ENCODE measurements at places on chromosomes 16 and 17. TPM values are rescaled to one million over a fixed set of nuclear protein-coding genes. Genes with fewer than 3 reads are reported as not detected.

- H3K4me1 ChIP-seq, result peaks cover 24% of the 10 kb centered on the region
- peak overlapping the region; percentile 87 for H3K4me3 ChIP-seq
- H3K36me3 ChIP-seq, result peaks cover 9% of the 10 kb centered on the region
Measured at GRCh38 chr17:38867968-38868816, 1.7 kb upstream of the LASP1 start.

DNA sequence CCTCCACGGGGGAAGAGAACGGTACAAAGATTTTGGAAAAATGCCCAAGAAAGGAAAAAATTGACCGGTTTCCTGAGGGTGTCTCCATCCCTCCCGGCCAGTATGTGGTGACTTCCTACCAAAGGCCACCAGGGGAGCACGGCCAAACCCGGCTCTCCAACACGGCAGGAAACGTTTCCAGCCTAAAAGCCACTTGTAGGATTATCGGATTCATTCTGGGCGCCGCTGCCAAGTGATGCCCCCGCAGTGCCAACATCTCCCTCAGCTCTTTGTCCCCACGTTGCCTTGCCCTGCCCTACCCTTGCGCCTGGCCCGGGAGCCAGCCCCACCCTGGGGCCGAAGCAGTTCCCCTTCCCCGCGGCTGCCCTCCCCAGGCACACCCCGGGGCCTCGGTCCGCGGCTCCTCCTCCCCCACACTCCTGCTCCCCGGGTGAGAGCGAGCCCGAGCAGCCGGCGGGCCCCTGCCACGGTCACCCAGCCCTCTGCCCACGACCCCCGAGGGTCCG, 688 bp downstream of the CRK start:
- H3K4me1 ChIP-seq, result peaks cover 3% of the 10 kb centered on the region
- peak overlapping the region; percentile 89 for H3K27ac ChIP-seq
- H3K36me3 ChIP-seq, result peaks cover 6% of the 10 kb centered on the region
- H3K4me3 ChIP-seq, result peak overlapping the region; percentile 73

DNA sequence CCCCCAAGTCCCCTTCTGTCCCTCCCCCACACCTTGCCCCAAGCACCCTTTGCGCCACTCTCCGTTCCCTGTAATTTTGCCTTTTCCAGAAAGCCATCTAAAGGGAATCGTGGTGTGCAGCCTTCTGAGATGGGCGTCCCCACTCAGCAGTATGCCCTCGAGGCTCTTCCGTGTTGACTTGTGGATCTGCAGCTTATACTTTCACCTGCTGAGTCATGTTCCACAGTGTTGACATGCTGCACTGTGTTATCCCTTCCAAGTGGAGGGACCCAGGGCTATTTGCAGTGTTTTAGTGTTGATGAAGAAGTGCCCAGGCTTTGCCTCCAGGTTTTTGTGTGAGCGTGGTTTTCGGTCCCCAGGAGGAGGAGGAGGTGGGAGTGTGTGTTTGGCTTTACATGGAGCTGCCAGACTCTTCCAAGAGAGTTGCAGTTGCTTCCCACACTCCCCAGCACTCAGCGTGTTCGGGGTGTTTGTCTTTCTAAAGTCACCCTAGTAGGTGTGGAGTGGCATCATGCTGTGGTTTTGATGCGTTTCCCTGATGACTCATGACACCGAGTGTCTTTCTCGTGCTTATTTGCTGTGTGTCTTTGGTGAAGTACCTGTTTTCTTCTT, 32.1 kb upstream of the JPT2 start:
- no peak overlapping the region for H3K27ac ChIP-seq
- no peaks in the 10 kb centered on the region for H3K27me3 ChIP-seq

DNA sequence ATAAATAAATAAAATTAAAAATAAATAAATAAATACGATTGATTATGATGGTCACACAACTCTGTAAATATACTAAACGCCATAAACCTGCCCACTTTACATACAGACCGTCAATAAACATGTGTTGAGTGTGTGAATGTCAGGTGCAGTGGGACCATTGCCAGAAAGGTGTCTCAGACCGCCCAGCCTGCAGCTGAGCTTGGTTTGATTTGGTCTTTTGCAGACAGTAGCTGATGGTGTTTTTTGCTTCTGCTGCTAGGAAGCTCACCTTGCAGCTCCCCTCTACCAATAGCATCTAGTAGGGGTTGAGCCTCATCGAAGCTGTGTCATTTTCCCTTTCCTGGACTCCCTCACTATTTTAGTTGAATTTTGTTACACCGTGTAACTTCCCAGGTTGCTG, 23.5 kb downstream of the UBALD1 start:
- H3K4me3 ChIP-seq, result no peak overlapping the region
- H3K4me1 ChIP-seq, result no peaks in the 10 kb centered on the region
- H3K36me3 ChIP-seq, result no peaks in the 10 kb centered on the region
- H3K27me3 ChIP-seq, result no peaks in the 10 kb centered on the region
- DNase-seq, result no peak
- H3K27ac ChIP-seq, result no peak overlapping the region

ANKRD40CL gene
- polyA plus RNA-seq, result not detected

DNAAF8 gene
- 0.20 TPM for polyA plus RNA-seq

GRCh38 chr16:8530752-8531384, 59.4 kb downstream of the TMEM114 start:
- H3K4me1 ChIP-seq, result no peaks in the 10 kb centered on the region
- H3K36me3 ChIP-seq, result no peaks in the 10 kb centered on the region
- H3K27me3 ChIP-seq, result no peaks in the 10 kb centered on the region
- no peak for DNase-seq

- no peak for DNase-seq
- no peak overlapping the region for H3K27ac ChIP-seq
- no peak overlapping the region for H3K4me3 ChIP-seq
- H3K27me3 ChIP-seq, result no peaks in the 10 kb centered on the region
- no peaks in the 10 kb centered on the region for H3K36me3 ChIP-seq
Measured at GRCh38 chr17:39325528-39326240, 75.7 kb downstream of the FBXL20 start.

- H3K4me1 ChIP-seq, result peaks cover 11% of the 10 kb centered on the region
- no peak for DNase-seq
- no peak overlapping the region for H3K27ac ChIP-seq
- H3K27me3 ChIP-seq, result no peaks in the 10 kb centered on the region
Measured at GRCh38 chr17:72599891-72600290, 479.1 kb downstream of the SOX9 start.

VPS25 gene
- polyA plus RNA-seq, result 141 TPM

GRCh38 chr17:64448665-64449512, at the start of gene MILR1:
Gene MILR1 (plus strand): TSS chr17:64449115. CDS start chr17:64449169, 54 bp downstream.
- peak; percentile 77 for DNase-seq
- no peaks in the 10 kb centered on the region for H3K36me3 ChIP-seq
- H3K4me1 ChIP-seq, result peaks cover 4% of the 10 kb centered on the region
- H3K27me3 ChIP-seq, result no peaks in the 10 kb centered on the region
- H3K27ac ChIP-seq, result peak within 1 kb of the TSS; percentile 64

- no peak overlapping the region for H3K27ac ChIP-seq
- peaks cover 11% of the 10 kb centered on the region for H3K4me1 ChIP-seq
- no peak for DNase-seq
- peaks cover 8% of the 10 kb centered on the region for H3K36me3 ChIP-seq
Measured at GRCh38 chr17:29579866-29580771, 9.3 kb downstream of the GIT1 start.

- no peak overlapping the region for H3K4me3 ChIP-seq
- DNase-seq, result no peak
- no peak overlapping the region for H3K27ac ChIP-seq
- no peaks in the 10 kb centered on the region for H3K4me1 ChIP-seq
- no peaks in the 10 kb centered on the region for H3K36me3 ChIP-seq
Measured at GRCh38 chr16:82587289-82587688, 39.5 kb upstream of the CDH13 start.

DNA sequence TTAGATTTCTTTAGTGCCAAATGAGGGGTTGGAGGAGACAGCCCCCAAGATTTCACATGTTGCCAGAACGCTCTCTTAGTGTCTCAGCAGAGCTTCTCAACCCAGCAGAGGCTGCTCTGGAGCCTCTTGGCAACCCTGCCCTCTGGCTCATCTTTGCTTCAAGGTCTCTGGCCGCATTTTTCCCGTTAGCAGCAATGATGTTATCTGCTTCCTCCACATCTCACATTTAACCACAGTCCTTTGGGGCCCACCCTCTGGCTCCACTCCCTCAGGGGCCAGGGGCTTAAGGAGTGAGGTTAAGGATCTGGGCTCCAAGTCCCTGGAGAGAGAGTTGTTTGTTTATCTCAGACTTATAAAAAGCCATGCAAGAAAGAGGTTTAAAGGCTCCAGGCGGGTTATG, 3.3 kb upstream of the XYLT1 start:
- no peaks in the 10 kb centered on the region for H3K36me3 ChIP-seq
- peaks cover 21% of the 10 kb centered on the region for H3K4me1 ChIP-seq
- no peak for DNase-seq
- no peaks in the 10 kb centered on the region for H3K27me3 ChIP-seq

DNA sequence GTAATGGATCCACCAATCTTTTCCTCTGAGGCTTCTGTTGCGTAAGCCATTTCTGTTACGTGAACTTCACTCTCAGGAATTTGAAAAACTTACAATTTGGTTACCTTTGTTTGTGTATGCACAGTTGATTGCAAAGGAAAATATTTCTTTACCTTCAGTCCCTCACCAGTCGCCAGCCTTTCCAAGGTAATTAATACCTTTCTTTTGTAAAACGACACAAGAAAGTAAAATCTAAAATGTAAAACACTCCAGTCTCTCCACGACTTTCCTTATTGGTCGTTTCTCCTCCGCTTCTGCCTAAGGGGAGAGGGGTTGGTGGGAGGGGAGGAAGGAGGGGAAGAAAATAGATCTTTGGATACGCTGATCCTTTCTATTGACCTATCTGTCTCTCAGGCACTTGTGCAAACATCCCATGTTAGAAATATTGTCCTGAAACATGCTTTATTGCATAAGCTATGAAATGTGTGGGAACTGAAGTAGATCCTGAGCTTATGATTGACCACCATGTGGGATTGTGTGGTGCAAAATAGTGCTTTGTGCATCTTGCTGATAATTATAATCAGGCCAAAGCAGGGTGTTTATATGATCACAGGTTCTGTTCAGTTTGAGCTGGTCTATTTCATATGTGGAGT, 32.4 kb upstream of the EFCAB13 start:
- peaks cover 21% of the 10 kb centered on the region for H3K4me1 ChIP-seq
- no peaks in the 10 kb centered on the region for H3K36me3 ChIP-seq
- no peak overlapping the region for H3K27ac ChIP-seq
- no peak for DNase-seq

MLYCD gene
- 0.63 TPM for polyA plus RNA-seq

GRCh38 chr17:76497979-76498875, 3.0 kb downstream of the RHBDF2 start:
- peak overlapping the region; percentile 96 for H3K4me3 ChIP-seq
- H3K27ac ChIP-seq, result peak overlapping the region; percentile 86
- no peak for DNase-seq
- no peaks in the 10 kb centered on the region for H3K27me3 ChIP-seq
- peaks cover 66% of the 10 kb centered on the region for H3K4me1 ChIP-seq

- no peaks in the 10 kb centered on the region for H3K36me3 ChIP-seq
- H3K4me3 ChIP-seq, result no peak overlapping the region
- H3K4me1 ChIP-seq, result peaks cover 7% of the 10 kb centered on the region
- DNase-seq, result peak; percentile 76
Measured at GRCh38 chr17:74528491-74529199, 2.6 kb downstream of the CD300LB start.

- no peaks in the 10 kb centered on the region for H3K27me3 ChIP-seq
- H3K4me3 ChIP-seq, result no peak overlapping the region
- H3K4me1 ChIP-seq, result no peaks in the 10 kb centered on the region
- no peak for DNase-seq
- H3K27ac ChIP-seq, result no peak overlapping the region
Measured at GRCh38 chr16:8110572-8111514, 479.5 kb downstream of the TMEM114 start.

GRCh38 chr16:88326611-88327485, 55.9 kb upstream of the ZNF469 start:
- H3K27me3 ChIP-seq, result no peaks in the 10 kb centered on the region
- H3K4me3 ChIP-seq, result no peak overlapping the region

GRCh38 chr16:47732523-47733111, 271.5 kb downstream of the PHKB start:
- no peaks in the 10 kb centered on the region for H3K4me1 ChIP-seq
- H3K36me3 ChIP-seq, result no peaks in the 10 kb centered on the region
- no peak overlapping the region for H3K4me3 ChIP-seq
- DNase-seq, result no peak

GDPD1 gene
- 0.33 TPM for polyA plus RNA-seq

GRCh38 chr17:65042946-65043345, 13.6 kb downstream of the GNA13 start:
- DNase-seq, result no peak
- no peaks in the 10 kb centered on the region for H3K27me3 ChIP-seq
- peaks cover 58% of the 10 kb centered on the region for H3K4me1 ChIP-seq
- H3K27ac ChIP-seq, result 0 out of 2 replicates have a peak overlapping the region, but pooled peaks have one; percentile 8
- peaks cover 1% of the 10 kb centered on the region for H3K36me3 ChIP-seq
- H3K4me3 ChIP-seq, result no peak overlapping the region

- H3K36me3 ChIP-seq, result peaks cover 18% of the 10 kb centered on the region
- H3K4me1 ChIP-seq, result no peaks in the 10 kb centered on the region
- no peak overlapping the region for H3K4me3 ChIP-seq
Measured at GRCh38 chr17:64007838-64008282, 9.7 kb downstream of the PRR29 start.

DNA sequence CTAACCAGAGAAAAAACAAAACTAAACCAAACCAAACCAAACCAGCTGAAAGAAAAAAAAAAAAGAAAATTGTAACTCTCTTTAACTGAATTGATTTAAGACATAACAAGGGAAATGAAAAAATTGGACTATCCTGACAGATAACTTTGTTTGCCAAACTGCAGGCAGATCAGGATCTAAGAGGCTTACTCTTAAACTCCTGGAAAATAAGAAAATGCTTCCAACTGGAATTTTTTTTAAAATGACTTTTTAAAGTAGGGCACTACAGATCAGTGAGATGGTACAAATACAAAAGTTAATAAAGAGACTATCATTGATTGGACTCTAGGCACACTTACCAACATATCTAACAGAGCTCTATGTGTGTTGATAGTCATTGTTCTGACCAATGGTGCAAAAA, 125.5 kb upstream of the KCNJ16 start:
- H3K27me3 ChIP-seq, result no peaks in the 10 kb centered on the region
- H3K36me3 ChIP-seq, result no peaks in the 10 kb centered on the region
- H3K4me3 ChIP-seq, result no peak overlapping the region
- no peak for DNase-seq
- no peak overlapping the region for H3K27ac ChIP-seq
- no peaks in the 10 kb centered on the region for H3K4me1 ChIP-seq

GRCh38 chr16:30342751-30343490, 12.2 kb downstream of the CD2BP2 start:
- no peaks in the 10 kb centered on the region for H3K27me3 ChIP-seq
- H3K4me3 ChIP-seq, result no peak overlapping the region
- no peaks in the 10 kb centered on the region for H3K4me1 ChIP-seq
- H3K27ac ChIP-seq, result no peak overlapping the region
- H3K36me3 ChIP-seq, result no peaks in the 10 kb centered on the region
- DNase-seq, result no peak

- no peak overlapping the region for H3K27ac ChIP-seq
- H3K36me3 ChIP-seq, result no peaks in the 10 kb centered on the region
- no peak for DNase-seq
- no peaks in the 10 kb centered on the region for H3K4me1 ChIP-seq
Measured at GRCh38 chr16:8575399-8575798, 14.9 kb downstream of the TMEM114 start.

Measured in GM12878 (cell line).